Inflammatory macrophage treated with lipopolysaccharide for 1 hour (primary cell): ENCODE measurements at places on chromosomes 1 and 21.

GRCh38 chr1:8510041-8510823 is 192.3 kb downstream of the SLC45A1 start:
- peak; percentile 83 for DNase-seq

- DNase-seq = no peak
Observed at GRCh38 chr21:28699186-28699585, 293.5 kb downstream of the LTN1 start.

DNA sequence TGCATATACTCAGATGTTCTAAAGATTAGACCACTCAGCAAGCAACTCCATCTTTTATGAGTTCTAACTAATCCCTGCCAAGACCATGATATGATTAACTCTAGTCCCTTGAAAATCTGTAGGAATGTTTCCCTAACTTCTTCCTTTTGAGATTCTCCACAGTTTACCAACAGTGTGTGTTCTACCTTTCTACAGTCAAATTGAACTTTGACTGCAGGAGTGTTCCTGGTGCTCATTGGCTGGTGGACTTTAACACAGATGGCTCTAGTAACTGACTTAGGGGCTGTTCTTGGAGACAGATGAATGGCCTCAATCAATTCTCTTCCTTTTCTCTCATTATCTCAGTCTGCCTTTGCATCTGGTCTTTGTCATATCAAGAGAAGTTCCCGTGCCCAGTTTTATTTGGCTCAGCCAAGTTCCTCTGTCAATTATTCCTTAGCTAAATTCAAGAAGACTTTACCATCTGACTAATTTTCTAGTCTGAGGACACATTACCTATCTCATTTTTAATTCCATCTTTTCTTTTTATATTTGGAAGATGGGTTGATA is 643.9 kb upstream of the CAMK1G start:
- no peak for DNase-seq

GRCh38 chr1:56404561-56405030 is 174.8 kb downstream of the PLPP3 start:
- no peak for DNase-seq

DNA sequence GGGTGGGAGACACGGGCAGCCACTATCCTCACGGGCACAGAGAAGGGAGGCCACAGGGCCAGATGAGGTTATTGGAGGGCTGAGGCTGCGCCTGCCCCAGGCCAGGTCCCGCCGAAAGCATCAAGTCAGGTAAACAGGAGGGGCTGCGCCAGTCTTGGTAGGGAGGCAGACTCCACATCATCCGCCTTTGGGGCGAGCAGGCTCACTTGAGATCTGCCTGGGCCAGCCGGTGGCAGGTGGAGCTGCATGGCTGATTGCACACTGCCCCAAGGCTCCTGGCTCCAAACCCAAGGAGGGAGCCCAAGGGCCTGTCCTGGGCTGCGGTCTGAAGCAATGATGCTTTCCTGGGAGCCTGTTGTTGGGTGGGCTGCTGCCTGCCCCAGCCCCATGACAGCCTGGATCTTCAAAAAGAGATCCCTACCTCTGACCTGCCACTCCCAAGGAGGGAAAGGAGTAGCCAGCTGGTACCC is 4.6 kb downstream of the SMIM1 start:
- DNase-seq = no peak

GRCh38 chr1:29849038-29849750 is 612.9 kb downstream of the PTPRU start:
- DNase-seq = peak; percentile 60

DNA sequence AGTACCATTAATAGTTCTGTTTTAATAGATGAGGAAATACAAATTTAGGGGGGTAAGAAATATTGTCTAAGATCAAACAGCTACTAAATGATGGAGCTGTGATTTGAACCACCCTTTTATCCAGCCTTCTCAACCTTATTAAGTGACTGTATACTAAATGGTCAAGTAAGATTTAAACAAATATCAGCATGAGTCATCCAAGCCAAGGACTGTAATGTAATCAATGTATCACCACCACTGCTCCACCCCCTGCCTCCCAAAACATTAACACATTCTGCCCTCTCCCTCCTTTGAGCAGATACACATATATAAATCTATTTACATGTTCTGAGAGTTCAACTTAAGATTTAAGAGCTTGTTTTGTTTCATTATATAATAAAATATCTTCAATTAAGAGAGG is 58.9 kb downstream of the LRRC40 start:
- DNase-seq = no peak
